GM12891 (cell line): ENCODE measurements at places on chromosomes 16 and 17.

- no peak for DNase-seq
These were observed 157.2 kb downstream of the RAB11FIP4 start for GRCh38 chr17:31548709-31549108.

- DNase-seq = no peak
These were observed 277.1 kb downstream of the XYLT1 start for GRCh38 chr16:17193566-17194100.

GRCh38 chr16:21263640-21264570 is 14.2 kb downstream of the CRYM start:
- peak; percentile 37 for DNase-seq

- no peak for DNase-seq
These were observed 1.5 kb downstream of the XPO6 start for GRCh38 chr16:28210264-28210663.

DNA sequence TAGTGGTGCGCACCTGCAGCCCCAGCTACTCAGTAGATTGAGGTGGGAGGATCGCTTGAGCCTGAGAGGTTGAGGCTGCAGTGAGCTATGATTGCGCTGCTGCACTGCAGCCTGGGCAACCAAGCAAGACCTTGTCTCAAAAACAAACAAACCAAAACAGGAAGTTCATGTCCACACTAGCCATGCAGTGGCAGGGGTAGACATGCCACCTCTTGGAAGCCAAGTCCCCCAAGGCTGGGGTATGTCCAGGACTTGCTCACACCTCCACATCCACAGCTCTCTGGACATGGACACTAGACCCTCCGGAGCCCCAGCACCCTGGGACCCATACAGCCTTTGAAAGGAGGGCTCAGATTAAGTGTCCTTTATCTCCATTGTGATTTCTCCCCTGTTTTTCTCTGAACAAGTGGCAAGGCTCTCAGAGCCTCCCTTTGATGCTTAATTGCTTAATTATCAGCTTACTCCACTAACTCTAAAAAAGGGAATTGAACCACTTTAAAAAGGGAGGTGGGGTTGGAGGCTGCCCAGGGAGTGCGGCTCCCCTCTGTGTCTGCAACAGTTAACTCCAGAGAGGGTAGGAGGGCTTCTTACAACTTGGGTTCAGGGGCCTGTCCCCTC is 424.6 kb upstream of the C16orf82 start:
- DNase-seq = no peak

DNA sequence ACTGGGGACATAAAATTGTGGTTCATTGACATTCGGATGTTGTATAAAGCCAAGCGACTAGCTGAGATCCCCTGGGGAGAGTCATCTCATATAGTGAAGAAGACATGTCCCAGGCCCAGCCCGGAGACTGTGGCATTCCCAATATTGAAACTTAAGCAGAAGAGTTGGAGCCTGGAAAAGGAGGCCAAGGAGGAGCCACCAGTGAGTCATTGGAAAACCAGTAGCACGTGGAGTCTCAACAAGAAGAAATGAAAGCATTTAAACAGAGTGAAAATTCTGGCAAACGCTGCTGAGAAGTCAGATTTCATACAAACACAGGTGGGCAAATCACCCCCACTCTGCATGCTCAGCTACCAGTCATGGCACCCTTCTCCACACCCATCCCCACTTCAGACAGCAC is 9.4 kb upstream of the ELAC2 start:
- DNase-seq = no peak

DNA sequence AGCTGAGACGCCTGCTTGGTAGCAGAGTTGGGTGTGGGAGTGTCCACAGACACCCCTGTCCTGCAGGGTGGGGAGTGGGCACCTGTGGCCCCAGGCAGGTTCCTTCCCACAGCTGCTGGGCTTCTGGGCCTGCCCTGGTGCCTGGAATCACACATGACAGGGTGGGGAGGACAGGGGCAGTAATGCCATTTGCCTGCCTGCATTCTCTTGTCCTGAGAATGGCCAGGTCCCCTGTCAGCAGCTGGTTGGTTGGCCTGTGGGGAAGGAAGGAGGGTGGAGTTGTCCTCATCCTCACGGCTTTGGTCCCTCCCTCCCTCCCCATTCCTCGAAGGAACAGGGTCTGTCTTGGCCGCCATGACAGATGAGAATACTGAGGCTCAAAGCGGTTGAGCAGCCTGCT is 5.2 kb downstream of the PRSS53 start:
- no peak for DNase-seq

DNA sequence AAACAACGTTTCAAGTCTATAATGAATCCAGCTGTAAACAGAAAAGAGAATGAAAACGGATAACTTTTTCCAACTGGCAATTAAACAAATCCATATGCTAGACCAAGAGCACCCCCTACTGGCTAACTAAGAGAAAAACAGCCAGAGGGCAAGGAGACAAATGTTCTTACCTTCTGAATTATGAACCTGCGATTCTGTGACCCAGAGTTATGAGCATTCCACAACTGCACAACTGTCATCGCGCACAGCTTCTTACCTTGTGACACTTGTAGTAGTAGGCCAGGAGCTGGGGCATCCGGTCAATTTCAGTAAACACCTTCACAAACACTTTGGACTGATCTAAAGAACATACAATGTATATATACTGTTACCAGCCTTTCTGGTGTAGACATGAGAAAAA is 18.6 kb downstream of the COG7 start:
- DNase-seq = peak; percentile 23

GRCh38 chr17:3865176-3865575 is 19.1 kb upstream of the NCBP3 start:
- DNase-seq = no peak

- DNase-seq = no peak
These were observed 4.3 kb downstream of the ADCY7 start for GRCh38 chr16:50270510-50271147.
